Activated naive CD8-positive, alpha-beta T cell treated with anti-CD3 and anti-CD28 coated beads, Interleukin-2, amount 50 U/mL, for 24 hours (primary cell): ENCODE measurements at places on chromosomes 7 and 10.

GRCh38 chr7:17774248-17774647, 166.0 kb downstream of the SNX13 start:
- DNase-seq: no peak
- no peaks in the 10 kb centered on the region for H3K36me3 ChIP-seq
- no peak overlapping the region for H3K4me3 ChIP-seq
- no peak overlapping the region for H3K27ac ChIP-seq
- peaks cover 6% of the 10 kb centered on the region for H3K4me1 ChIP-seq

DNA sequence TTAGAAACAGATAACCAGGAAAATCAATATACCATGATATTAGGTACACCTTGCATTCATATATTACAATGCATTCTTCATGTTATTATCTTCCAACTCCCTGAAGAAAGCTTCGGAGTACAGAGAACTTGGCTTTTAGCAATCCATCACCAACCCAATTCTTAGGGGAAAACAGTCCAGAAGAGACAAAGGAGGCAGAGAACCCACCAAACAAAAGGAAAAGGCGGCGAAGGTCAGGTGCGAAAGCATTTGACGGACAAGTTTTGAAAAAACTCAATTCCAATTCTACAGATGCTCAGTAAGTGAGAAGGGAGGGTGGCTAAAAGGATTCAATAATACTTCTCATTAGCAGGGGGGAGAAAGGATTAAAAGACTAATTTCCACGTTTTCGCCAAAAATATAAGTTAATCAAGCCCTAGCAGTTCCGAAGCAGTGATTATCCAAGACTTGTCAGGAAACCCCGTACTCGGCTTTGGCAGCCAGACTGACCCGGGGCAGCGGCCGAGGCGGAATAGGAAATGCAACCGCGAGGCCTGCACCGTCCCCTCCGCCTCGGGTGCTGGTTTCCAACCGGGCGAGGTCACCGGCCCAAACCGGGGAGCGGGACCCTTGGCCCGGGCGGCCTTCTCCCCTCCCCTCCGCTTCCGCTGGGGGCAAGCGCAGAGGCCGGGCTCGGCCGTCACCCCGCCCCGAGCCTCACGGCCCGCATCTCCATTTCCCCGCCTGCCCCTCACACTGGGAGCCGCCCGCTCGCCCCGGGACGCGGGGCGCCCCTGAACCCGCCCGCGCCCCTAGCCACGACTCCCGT, 747 bp downstream of the GDI2 start:
- H3K4me1 ChIP-seq: peaks cover 72% of the 10 kb centered on the region
- H3K27ac ChIP-seq: peak overlapping the region; percentile 85
- no peaks in the 10 kb centered on the region for H3K27me3 ChIP-seq
- peaks cover 42% of the 10 kb centered on the region for H3K36me3 ChIP-seq
- DNase-seq: peak; percentile 56

DNA sequence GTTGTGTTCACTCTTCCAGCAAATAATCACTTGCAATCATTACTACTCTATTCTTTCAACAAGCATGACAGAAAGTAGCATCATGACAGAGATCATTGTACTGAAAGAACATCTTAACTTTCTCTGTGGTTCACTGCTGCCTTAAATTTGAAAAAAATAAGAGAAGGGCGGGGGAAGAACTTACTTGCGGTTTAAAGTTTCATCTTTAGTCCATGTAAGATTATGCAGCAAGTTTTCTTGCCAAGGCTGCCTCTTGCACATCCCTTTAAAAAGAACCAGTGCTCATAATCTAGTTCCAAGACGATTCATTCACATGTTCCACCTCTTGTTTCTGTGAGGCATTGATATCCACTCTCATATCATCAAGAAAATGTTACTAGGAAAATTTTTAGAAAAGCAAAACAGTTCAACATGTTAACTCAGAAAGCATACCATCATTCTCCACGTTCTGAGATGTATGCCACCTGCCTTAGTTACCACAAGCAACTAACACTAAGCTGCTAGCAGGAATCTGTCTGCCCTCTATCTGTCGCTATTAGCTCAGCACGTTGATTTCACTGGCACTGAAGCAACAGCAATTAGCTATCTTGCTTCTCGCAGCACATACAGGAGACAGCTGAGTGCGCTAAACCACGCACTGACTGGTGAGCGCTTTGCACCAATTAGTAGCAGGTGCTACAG, at the start of gene PCDH15:
PCDH15 (minus strand) TSS at position 491 of the 681 bp plus-strand sequence. CDS start 136,969 bp downstream, outside the sequence.
- no peaks in the 10 kb centered on the region for H3K4me1 ChIP-seq
- no peak for DNase-seq
- H3K27me3 ChIP-seq: no peaks in the 10 kb centered on the region
- H3K27ac ChIP-seq: no peak within 1 kb of the TSS
- H3K4me3 ChIP-seq: no peak within 1 kb of the TSS

GRCh38 chr10:124896751-124897150, 45.2 kb upstream of the ZRANB1 start:
- H3K4me3 ChIP-seq: no peak overlapping the region
- no peaks in the 10 kb centered on the region for H3K4me1 ChIP-seq
- no peak overlapping the region for H3K27ac ChIP-seq
- DNase-seq: no peak
- H3K36me3 ChIP-seq: no peaks in the 10 kb centered on the region
- H3K27me3 ChIP-seq: peaks cover 7% of the 10 kb centered on the region

GRCh38 chr7:33669251-33669670, 236.1 kb upstream of the BMPER start:
- H3K4me3 ChIP-seq: no peak overlapping the region
- H3K36me3 ChIP-seq: no peaks in the 10 kb centered on the region
- H3K4me1 ChIP-seq: no peaks in the 10 kb centered on the region
- no peaks in the 10 kb centered on the region for H3K27me3 ChIP-seq
- no peak overlapping the region for H3K27ac ChIP-seq

DNA sequence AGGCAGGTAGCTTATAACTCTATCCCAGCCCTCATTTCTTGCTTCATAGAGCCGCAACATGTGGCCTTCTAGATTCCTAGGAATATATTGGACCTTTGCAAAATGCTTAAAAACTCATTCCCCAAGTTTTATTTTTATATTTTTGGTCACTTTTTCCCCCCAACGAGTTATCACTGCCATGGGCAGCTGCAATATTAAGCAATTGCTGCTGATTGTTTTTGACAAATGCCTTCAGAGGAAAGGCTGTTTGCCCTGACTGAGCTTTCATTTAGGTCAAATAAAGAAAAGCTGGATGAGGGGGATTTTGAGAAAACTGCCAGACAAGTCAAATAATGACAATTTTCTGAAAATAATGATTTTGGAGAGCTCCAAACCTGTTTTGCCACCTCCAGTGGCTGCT, 976.9 kb upstream of the MBL2 start:
- H3K27me3 ChIP-seq: no peaks in the 10 kb centered on the region
- H3K36me3 ChIP-seq: no peaks in the 10 kb centered on the region
- no peak overlapping the region for H3K27ac ChIP-seq
- H3K4me1 ChIP-seq: no peaks in the 10 kb centered on the region
- no peak for DNase-seq
- no peak overlapping the region for H3K4me3 ChIP-seq

- no peaks in the 10 kb centered on the region for H3K36me3 ChIP-seq
- no peaks in the 10 kb centered on the region for H3K27me3 ChIP-seq
- H3K4me3 ChIP-seq: no peak overlapping the region
- no peak for DNase-seq
Measured at GRCh38 chr10:111984057-111984456, 199.5 kb downstream of the GPAM start.
